ENCODE measurements at places on chromosomes 11 and 22.

- DNase-seq = no peak
Measured at GRCh38 chr11:67611704-67612587, 5.2 kb downstream of the NDUFV1 start.

GRCh38 chr11:86249307-86250098, 5.0 kb downstream of the EED start:
- DNase-seq = no peak

GRCh38 chr11:95322539-95322938, 91.5 kb upstream of the SESN3 start:
- no peak for DNase-seq

DNA sequence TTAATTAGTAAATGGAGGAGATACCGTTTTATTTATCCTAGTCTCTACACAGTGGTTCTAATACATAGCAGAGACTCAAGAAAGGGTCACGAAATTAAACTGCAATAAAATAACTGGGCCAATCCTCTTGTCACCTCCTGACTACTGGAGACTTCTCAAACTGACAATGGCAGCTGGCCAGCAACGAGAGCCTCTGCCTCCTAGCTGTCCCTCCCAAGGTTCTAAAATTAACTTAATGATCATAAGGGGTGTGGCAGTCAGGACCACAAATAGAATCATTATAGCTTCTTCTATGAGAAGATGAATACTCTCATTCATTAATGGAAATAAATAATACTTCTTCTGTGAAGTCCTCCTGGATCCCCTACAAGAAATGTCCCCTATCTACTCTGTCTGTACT, 63.8 kb upstream of the APOA1 start:
- DNase-seq = no peak

DNA sequence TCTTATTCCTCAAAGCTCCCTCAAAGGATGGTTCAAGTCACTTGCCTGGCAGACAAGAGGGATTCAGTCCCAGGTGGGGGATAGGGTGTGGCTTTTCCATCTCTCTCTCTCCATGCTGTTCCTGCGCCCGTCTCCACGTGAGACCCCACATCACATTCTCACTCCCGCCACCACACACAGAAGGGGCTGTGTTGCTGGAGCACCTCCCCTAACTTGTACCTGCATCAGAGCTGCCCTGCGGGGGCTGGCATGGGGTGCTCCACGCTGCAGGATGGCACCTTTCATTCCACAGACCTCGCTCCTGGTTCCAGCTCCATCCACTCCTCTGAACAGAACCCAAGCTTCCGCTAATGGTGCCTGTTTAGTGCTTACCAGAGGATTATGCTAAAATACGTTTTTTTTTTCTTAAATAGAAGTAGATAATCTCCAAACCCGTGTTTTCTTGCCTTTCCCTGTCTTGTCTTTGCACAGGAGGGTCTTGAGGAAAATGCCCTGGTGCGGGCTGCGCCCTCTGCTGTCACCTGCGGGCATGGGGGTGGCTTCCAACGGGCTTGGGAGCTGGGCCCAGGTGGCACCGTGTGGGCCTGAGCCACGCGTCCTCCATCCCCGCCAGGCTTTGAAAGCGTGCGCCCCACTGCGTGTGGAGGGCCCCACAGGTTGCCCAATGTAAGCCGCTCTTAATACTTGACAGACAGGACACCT, 985.6 kb downstream of the BRD1 start:
- DNase-seq = no peak

- DNase-seq = no peak
Measured at GRCh38 chr11:124977006-124977405, 23.0 kb downstream of the CCDC15 start.

DNA sequence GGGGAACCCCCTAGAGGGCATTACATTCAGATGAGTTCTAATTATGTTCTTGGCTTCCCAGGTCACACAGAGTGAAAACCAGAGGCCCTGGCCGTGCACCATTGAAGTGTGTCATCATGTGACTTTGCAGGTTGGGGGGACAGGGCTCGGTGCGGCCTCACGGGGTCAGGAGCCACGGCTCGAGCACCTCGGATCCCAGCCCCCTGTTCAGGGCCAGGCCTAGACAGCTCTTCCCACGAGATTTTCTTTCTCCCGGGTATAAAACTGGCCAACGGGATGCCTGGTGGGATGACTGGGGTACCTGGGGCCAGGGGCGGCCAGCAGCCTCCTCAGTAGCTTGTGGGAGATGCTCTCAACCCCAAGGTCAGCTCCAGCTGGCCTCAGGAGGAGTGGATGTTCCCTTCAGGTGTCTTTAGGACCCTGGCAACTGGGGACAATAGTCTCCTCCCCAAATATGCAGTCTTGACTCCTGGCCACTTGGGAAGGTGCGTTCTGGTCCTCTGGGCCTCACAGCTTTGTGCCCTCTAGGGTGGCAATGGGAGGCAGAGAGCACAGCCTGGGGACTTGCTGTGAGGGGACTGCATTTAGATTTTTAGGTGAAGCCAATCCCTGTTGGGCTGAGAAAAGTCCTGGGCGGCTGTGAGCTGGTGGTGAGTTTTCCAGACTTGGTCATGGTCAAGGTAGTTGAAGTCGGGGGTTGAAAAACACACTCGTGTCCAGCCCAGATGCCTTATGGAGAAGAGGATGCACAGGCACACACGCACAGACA, 95.6 kb downstream of the KCNQ1 start:
- DNase-seq = no peak

DNA sequence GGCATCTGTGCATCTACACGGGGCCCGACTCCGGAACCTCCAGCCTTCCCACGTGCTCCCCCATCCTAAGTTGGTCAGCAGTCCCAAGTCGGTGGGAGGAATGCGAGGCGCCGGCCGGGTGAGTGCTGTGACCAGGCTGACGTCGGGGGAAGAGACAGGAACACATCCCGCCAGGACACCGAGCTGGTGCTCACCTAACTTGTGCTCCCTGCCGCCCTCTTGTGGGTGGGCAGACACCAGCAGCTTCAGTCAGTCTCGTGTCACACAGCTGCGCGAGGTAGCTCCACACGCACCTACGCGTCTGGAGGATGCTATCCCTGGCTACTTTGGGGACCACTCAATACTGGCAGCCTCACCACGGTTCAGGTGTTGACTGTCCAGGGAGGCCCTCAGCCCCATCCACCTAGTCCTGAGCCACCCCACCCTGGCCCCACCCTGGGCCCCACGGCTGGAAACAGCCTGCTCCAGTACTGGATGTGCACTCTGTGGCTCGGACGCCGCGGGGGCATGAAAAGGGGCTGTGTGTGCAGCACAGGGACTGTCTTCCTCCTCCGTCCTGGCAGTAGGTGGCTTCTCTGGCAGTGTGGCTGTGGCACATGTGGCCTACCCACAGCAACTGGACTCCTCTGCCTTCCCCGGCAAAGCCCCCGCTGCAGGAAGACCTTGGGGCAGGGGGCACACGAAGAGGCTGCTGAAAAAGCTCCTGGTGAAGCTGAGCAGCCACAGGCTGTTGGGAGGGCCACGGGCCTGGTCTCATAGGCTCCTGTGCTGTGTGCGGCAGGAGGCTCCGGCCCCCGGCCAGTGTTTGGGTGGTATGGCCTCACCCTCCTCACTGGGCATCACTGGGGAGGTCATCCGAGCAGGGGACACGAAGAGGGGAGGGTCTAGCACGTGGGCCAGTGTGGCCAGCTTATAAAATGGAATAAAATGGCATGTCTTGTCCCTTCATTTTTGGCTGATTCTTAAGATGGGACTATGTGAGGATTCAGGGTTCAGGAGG, 11.2 kb upstream of the BID start:
- peak; percentile 46 for DNase-seq

- DNase-seq = no peak
Measured at GRCh38 chr22:25039754-25040153, 87.2 kb downstream of the KIAA1671 start.

GRCh38 chr11:40819230-40819629, 640.2 kb downstream of the LRRC4C start:
- DNase-seq = no peak

GRCh38 chr22:27300536-27301285, 500.8 kb downstream of the MN1 start:
- DNase-seq = no peak

- DNase-seq = no peak
Measured at GRCh38 chr22:23715806-23716375, 25.1 kb downstream of the RGL4 start.

DNA sequence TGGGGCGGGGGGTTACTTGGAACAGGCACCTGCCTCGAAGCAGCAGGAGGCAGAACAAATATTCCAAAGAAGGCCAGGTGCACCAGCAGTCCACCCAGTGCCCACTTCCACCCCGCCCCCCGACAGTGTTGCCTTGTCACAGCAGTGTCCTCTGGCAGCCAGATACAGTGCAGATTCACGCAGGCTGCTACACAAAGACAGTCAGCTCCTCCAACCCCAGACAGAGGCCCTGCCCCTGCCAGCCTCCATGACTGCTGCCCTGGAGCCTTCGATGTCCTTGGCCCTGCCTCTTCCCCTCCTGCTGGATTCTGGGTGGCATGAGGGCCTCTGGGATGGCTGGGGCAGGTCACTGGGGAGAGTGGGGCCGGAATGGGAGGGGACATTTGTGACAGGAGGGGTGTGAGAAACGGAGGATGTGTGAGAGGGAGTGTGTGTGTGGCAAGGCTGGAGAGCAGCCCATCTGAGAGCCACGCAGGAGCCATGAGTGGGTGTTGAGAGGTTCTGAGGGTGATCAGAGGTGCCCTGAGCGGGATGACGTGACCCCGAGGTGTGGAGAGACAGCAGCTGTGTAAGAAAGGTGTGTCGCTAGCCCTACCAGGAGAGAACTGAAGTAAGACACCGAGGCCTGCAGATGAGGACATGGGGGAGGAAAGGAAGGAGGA, 173.7 kb downstream of the CEP164 start:
- DNase-seq = no peak

DNA sequence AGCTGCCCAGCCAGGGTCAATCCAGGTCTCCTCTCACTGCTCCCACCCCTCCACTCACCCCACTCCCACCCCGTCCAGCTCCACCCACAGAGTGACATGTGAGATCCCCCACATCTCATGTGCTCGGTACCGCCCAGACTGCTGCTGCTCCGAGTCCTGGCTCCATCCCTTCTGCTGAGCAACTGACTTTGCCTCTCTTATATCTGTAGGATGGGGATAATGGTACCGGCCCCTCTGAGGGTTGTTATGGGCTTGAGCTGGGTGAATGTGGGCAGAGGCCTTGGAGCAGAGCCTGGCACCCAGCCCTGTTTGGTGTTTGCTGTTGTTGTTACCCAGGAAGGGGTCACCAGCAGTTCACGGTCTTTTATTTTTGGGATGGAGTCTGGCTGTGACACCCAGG, 77.0 kb downstream of the ST3GAL4 start:
- DNase-seq = no peak

DNA sequence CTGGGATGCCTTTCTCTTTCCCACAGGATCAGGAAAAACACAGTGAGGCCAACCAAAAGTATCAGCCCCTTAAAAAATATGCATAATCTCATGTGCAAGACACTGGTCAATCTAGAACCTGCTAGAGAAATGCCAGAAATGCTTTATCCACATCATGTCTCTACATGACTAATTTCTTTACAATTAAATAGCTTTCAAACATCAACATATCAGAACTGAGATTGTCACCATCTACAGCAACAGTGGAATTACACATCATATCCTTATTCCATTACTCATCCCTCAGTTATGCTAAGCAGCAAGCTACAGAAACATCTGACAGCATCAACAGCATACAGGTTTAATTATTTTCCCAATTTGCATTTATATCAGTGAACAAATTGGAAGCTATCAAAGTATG, 78.8 kb downstream of the DDIAS start:
- no peak for DNase-seq

GRCh38 chr22:17957693-17958092, 66.7 kb downstream of the MICAL3 start:
- DNase-seq = no peak

DNA sequence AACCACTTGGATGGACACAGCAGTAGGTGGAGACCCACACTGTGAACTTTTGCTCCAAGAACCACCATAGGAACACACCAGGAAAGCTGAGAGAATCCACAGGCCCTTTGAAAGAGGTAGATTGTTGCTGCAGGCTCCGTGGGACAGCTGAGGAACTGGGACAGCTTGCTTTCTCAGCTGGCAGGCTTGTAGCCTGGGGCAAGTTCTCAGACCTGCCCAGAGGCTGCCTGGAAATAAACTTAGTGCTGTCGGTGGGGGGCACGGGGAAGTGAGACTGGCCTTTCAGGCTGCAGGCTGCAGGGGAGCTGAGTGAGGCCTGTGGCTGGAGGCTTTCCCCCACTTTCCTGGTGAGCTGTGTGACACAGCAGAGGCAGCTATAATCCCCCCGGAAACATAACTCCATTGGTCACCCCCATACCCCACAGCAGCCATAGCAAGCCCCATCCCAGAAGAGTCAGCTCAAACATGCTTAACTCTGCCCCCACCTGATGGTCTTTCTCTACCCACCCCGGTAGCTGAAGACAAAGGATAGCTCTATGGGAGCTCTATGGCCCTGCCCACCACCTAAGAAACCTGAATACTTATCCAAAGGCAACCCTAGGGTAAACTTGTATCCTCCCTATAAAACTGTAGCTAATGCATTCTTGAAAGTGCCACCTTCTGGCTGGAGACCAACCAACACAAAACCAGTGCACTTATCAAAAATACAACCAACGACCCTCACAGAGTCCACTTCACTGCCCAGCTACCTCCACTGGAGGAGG, 21.4 kb upstream of the ACRV1 start:
- no peak for DNase-seq

DNA sequence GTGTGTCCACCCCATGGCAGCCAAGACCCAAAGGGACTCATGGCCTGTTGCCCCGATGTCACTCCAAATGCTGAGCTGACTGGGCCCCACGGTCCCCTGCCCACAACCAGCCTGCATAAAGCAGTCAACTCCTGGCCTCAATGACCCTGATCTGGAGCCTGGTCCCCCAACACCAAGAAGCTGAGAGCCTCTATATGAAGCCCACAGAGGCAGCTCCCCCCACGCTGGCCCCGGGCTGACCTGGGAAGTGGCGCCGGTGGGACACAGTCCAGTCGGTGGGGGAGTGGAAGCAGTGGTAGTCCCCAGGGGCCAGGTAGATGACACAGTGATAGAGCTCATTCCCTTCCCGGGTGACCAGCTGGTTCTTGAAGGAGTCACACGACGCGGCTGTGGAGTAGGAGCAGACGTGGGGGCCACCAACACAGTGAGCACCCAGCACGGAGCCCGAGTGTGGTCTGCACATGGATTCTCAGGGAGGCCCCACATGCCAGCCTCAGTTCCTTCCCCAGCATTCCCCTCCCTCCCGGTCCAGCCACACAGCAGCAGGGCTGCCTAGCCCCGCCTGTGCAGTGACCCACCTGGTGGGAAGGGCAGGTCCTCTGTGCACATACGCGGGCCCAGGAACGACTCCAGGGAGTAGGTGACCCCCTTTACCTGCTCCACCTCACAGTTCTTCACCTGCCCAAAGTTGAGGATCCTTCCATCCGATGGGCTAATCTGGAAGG, 41.1 kb downstream of the PISD start:
- no peak for DNase-seq

DNA sequence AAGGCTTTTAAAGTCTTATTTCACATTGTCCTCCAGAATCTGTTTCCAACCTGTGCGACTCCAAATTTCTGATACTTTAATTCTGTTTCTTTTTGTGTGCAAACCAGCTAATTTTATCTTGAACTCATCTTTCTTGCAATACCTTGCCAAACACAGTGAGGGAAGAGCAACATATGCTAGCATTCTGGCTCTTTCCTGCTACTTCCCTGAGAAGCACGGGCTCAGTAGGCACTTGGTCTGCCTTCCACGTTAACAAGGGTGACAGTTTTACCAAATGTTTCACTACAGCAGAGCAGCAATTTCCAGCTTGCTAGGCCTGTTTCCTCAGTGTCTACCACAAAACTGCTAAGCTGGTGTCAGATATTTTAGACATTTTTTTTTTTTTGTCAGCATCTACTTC, 405.8 kb downstream of the NTM start:
- DNase-seq = no peak

Measured in LoVo (cell line).